ENCODE measurements at places on chromosomes 3 and 15. TPM values are rescaled to one million over a fixed set of nuclear protein-coding genes. Genes with fewer than 3 reads are reported as not detected.
A peak's percentile ranks its signal among the peaks of the same experiment; 100 is the strongest.

DNA sequence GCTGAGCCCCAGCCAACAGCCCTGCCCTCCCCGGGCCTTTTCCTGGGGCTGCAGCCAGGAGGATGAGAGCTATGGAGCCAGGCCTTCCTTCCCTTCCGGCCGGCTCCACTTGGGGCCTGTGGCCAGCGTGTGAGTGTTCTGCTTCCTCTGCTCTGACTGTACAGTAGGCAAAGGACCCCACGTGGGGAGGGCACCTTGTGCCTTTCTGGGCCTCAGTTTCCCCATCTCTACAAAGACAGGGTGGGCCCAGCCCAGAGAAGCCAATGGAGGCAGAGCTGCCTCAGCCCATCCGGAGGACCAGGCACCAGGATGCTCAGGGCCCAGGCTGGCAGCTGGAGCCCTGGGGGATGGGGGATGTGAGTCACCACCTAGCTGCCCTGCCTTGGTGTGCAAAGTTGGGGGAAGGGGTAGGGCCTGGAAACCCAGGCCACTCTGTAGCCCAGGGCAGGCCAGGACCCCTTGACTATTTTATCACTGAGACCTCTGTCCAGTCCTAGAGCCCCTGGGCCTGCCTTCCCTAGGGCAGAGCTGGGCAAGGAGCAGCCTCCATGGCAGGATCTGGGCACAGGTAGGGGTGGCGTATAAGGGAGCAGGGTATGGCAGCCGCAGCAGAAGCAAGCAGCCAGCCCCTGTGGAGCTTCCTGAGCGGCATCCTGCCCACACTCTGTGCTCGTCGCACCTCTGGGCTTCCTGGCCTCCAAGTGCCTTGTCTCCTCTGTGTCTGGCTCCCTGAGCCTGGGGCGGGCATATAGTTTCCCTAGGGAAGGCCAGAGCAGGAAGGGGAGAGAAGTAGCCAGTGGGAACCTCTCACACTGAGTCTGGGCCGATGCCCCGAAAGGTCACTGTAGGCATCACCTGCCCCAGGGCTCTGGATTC lies 1.8 kb downstream of the PSTPIP1 start:
- H3K4me1 ChIP-seq: peaks cover 17% of the 10 kb centered on the region
- H3K27me3 ChIP-seq: peaks cover 27% of the 10 kb centered on the region
- H3K4me3 ChIP-seq: no peak overlapping the region
- H3K36me3 ChIP-seq: no peaks in the 10 kb centered on the region
- H3K27ac ChIP-seq: no peak overlapping the region
- peak; percentile 35 for DNase-seq

- H3K36me3 ChIP-seq: no peaks in the 10 kb centered on the region
- no peak overlapping the region for H3K27ac ChIP-seq
- no peak for DNase-seq
- H3K4me3 ChIP-seq: no peak overlapping the region
- H3K4me1 ChIP-seq: no peaks in the 10 kb centered on the region
- H3K27me3 ChIP-seq: no peaks in the 10 kb centered on the region
These were observed 94.8 kb upstream of the FEZF2 start for GRCh38 chr3:62467966-62468722.

DNA sequence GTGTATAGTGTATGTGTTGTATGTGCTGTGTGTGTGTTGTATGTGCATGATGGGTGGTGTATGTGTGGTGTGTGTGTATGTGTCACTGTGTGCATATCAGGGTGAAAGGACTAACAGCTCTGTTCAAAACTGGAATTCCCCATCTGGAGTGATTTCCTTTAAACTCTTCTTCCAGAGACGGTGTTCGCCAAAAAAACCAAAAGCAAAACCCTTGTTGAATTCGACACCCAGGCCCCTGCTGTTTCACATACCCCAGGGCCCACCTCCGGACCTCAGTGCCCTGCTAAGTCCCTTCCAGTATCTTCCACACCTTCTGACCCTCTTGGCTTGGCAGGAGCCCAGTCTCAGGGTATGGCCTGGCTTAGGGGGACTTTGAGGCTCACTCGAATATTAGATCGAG lies 44.9 kb upstream of the SEC13 start:
- H3K4me1 ChIP-seq: peaks cover 10% of the 10 kb centered on the region
- peaks cover 90% of the 10 kb centered on the region for H3K27me3 ChIP-seq
- no peaks in the 10 kb centered on the region for H3K36me3 ChIP-seq
- DNase-seq: no peak
- no peak overlapping the region for H3K4me3 ChIP-seq

DNA sequence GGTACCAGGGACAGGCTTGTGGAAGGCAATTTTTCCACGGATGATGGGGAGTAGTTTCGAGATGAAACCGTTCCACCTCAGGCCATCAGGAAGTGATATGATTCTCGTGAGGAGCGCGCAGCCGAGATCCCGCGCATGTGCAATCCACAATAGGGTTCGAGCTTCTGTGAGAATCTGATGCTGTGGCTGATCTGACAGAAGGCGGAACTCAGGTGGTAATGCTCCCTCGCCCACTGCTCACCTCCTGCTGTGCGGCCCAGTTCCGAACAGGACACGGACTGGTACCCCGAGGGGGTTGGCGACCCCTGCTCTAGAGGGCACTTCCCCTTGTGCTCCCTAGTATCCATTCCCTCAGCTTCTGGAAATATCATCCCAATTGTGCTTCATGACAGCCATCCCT lies 99.9 kb downstream of the PLD1 start:
- H3K36me3 ChIP-seq: peaks cover 8% of the 10 kb centered on the region
- peaks cover 12% of the 10 kb centered on the region for H3K4me1 ChIP-seq
- no peak overlapping the region for H3K27ac ChIP-seq
- DNase-seq: no peak

CYP1A2 gene
- total RNA-seq: not detected

All from Calu3 (cell line).